ENCODE measurements at places on chromosomes 5 and 9. TPM values are rescaled to one million over a fixed set of nuclear protein-coding genes. Genes with fewer than 3 reads are reported as not detected.
A peak's percentile ranks its signal among the peaks of the same experiment; 100 is the strongest.

DNA sequence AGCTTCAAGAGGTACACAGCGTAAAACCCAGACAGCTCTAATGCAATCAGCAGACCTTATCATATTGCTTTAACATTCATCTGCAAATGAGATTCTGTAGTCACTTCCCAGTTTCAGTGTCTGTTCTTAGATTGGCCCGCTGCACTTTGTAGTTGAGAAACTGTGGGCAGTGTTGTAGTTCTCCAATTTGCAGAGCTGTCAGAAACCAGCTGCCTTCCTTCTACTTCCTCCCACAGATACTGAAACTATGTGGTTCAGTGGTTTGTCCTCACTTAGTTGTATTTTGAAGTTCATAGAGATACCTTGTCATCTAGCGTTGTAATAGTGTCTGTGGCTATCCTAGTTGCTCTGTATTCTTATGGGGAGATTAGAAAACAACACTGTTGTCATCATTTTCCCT is 39.6 kb upstream of the TRIM36 start:
- no peak for DNase-seq

GRCh38 chr9:134066526-134066912 is 1.3 kb downstream of the BRD3 start:
- peak; percentile 77 for DNase-seq

GRCh38 chr9:4936823-4937222 is 48.2 kb upstream of the JAK2 start:
- DNase-seq, result no peak

DNA sequence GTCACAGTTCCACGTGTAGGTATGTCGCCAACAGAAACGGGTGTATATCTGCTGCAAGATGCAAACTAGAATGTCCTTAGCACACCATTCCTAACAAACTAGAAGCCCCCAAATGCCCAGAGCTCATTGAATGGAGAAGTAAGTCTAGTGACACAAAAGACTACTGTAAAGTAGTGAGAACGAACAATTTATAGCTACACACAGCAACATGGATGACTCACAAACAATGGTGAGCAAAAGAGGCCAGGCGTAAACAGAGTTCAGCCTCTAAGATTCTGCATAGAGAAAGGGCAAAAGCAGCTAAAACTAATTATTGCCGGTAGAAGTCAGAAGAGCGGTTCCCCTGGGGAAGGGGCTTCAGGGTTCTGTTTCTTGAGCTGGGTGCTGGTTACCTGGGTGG is 74.7 kb downstream of the AMBP start:
- no peak for DNase-seq

LCN9 gene
- total RNA-seq, result 0.44 TPM

C5orf58 gene
- 4.3 TPM for total RNA-seq

All from H7 (cell line).